Stimulated activated CD8-positive, alpha-beta memory T cell treated with anti-CD3 and anti-CD28 coated beads, Interleukin-15, amount 100 ng/mL, for 48 hours (primary cell): ENCODE measurements at places on chromosomes 11 and 22.

DNA sequence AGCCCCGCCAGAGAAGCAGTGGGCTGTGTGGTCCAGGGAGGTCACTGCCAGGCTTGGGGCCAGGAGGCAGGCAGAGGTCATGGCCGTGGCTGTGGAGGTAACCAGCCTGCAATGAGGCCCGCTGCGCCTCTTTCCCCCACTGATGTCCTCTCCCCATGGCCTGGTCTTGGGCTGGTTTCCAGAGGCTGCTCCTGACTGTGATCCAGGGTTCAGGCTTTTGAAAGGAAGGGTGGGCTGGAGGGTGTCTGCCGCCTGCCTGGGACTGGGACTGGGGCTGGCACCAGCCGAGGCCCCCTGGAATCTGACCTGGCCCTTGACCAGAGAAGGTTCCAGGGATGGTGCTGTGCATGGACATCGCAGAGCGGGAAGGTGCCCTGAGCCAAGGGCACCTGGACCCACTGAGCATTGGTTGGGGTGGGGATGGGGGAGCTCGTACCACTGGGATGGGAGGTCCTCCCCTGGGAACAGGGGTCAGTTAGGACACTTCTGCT is 59.6 kb upstream of the THY1 start:
- DNase-seq = no peak

DNA sequence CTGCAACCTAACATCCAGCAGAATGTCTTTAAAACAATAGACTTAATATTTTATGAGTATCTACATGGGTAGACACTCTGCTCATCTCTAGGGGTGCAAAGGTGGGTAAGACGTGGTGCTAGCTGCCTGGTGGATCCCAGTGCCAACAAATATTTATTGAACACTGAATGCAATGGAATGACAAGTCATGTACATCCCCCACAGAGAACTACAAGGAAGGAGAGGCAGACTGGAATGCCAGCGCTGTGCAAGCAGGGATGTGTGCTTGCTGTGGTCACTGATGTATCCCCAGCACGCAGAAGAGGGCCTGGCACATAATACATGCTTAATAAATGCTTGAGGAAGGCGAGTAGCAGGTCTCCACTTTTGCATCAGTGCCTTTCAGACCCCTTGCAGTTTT is 61.9 kb downstream of the CD6 start:
- no peak for DNase-seq

GRCh38 chr11:58444300-58444699 is 2.3 kb upstream of the OR5B12 start:
- no peak for DNase-seq

- no peak for DNase-seq
Observed at GRCh38 chr11:14425621-14426020, 66.6 kb upstream of the RRAS2 start.

GRCh38 chr11:78573681-78574080 is 983 bp downstream of the NARS2 start:
- no peak for DNase-seq

- DNase-seq = no peak
Observed at GRCh38 chr11:112634995-112635737, 326.1 kb upstream of the NCAM1 start.

- no peak for DNase-seq
Observed at GRCh38 chr11:129778877-129779276, 36.8 kb upstream of the TMEM45B start.

DNA sequence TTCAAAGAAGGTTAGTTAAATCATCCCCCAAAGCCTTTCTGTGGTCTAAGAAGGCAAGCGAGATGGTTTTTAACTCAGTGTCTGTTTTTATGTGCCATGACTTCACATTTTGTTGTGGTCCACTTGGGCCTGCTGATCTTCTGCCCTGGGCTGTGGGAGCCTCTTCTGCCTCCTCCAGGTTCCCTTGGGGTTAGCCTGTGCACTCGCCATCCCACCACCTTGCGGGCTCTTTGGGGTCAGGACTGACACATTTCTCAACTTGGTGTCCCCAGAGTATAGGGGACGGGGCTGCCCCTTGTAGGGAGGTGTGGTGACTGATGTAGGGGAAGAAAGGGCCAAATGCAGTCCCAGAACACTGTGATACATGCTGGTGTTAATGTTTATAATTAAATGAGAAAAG is 207.0 kb downstream of the TBC1D22A start:
- peak; percentile 75 for DNase-seq

DNA sequence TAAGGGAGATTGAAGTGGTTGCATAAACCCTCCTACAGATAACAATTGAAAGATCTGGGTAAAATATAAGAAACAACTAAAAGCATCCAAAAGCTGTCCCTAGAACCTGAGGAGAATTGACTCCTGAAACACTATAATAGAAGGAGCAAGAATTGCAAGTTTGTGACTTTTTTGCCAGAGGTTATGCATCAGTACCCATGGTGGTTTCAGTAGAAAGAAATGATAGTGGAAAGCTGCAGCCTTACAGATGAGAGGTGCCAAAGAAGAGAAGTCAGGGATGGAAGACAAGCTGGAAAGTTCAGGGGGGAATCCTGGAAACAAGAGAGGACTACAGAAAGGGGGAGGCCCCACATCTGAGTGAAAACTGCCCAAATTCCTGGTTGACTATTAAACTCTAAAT is 80.7 kb downstream of the PACS1 start:
- DNase-seq = no peak

DNA sequence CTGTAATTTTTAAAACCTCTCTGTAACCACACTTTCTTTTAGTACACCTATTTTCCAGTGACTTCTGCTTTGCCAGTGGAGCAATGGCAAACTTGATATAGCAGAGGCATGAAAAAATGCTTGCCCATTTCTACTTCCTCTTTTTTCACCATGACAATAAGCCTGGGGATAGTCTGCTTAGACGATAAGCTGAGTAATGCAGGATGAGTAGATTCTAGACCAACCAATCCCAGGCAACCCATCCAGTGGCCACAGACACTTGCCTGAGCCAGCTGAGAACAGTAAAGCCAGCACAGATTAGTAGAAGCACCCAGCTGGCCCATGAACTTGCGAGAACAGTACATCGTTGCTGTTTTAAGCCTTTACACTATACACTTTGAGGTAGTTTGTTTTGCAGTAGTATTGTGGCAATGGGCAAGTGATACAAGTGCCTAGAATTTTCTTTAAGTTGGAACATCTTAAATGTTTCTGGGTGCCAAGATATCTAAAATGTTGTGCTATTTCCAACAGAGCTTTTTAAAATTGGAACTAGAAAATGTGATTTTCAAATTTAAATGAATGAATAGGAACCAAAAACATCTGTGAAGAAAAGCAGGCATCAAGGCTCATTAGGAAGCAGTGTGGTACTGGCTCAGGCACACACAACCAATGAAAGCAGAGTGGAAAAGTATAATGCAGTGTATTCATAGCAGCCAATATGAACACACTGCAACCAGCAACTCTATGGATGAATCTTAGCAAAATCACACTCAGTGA is 37.7 kb downstream of the DDI1 start:
- DNase-seq = no peak

DNA sequence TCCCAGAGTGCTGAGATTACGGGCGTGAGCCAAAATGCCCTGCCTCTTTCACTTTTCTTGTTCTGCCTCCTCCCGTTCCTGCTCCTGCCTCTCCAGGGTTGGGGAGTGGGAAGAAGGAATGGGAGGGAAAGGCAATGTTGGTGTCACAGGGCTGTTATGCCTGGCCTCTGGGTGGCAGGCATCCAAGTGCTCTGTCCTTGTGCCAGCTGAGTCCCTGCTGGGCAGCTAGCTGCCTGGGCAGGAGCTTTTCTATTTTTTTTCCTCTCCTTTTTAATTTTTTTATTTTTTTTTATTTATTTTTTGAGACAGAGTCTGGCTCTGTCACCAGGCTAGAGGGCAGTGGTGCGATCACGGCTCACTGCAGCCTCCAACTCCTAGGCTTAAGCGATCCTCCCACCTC is 4.1 kb upstream of the SAC3D1 start:
- no peak for DNase-seq

- no peak for DNase-seq
Observed at GRCh38 chr11:60968223-60968622, 3.3 kb upstream of the CD6 start.

- DNase-seq = no peak
Observed at GRCh38 chr11:9274499-9275258, 9.5 kb upstream of the DENND5A start.

DNA sequence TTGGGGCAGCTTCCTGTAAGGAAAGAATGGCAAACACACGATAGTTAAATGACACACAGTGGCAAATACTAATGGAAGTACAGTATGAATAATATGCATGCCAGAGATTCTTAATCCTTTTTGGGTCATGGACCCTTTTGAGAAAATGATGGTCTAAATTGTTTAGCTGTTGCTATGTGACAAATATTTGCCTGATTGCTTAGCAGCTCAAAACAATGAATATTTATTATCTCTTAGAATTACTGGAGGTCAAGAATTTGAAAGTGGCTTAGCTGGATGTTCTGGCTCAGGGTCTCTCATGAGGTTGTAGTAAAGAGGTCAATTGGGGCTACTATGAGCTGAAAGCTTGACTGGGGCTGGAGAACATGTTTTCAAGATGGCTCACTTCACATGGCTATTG is 69.7 kb downstream of the FANCF start:
- DNase-seq = no peak
